Progenitor cell of endocrine pancreas (in vitro differentiated cells): ENCODE measurements at places on chromosomes 5 and 9. TPM values are rescaled to one million over a fixed set of nuclear protein-coding genes. Genes with fewer than 3 reads are reported as not detected.

- DNase-seq = no peak
These were observed 161.4 kb downstream of the PAX5 start for GRCh38 chr9:36872641-36873040.

C5orf34 gene
- total RNA-seq = 4.8 and 4.9 TPM in 2 replicates

GRCh38 chr5:95781101-95781583 lies 41.4 kb downstream of the GLRX start:
- DNase-seq = peak; percentile 57

DNA sequence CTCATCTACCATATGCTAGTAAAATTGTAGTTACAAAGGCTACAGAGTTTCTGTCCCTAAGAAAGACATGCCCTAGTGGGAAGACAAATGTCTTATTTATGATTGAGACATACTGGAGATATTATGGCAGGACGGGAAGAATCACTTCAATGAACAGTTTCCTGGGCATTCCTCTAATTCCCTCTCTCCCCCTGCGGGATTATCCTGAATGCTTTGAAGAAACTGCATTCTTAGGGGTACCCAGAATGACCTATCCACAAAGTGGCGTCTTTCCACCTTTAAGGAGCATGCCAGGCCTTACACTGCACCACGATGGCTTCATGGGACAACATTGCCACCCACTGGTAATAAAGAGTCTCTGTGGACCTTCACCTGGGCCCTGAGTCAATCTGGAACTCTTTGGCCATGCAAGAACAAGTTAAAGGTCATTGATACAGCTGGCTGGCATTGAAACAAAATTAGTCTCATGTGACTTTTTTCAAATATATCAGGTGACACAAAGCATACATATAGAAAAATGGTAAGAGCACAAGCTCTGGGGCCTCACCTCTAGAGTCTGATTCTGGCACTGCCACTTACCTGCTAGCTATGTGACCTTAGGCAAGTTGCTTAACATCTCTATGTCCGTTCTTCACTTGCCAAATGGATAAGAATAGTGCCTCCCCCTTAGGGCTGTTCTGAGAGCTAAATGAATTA lies 32.0 kb downstream of the ANKRD55 start:
- DNase-seq = peak; percentile 33

- DNase-seq = no peak
These were observed 380.7 kb downstream of the MRPS30 start for GRCh38 chr5:45189481-45189880.

GRCh38 chr5:91652678-91653077 lies 269.6 kb upstream of the ARRDC3 start:
- DNase-seq = no peak

PLPP7 gene
- total RNA-seq = 3.6 TPM in 2 replicates

- no peak for DNase-seq
These were observed 95.7 kb downstream of the LHFPL2 start for GRCh38 chr5:78552729-78553342.

DNA sequence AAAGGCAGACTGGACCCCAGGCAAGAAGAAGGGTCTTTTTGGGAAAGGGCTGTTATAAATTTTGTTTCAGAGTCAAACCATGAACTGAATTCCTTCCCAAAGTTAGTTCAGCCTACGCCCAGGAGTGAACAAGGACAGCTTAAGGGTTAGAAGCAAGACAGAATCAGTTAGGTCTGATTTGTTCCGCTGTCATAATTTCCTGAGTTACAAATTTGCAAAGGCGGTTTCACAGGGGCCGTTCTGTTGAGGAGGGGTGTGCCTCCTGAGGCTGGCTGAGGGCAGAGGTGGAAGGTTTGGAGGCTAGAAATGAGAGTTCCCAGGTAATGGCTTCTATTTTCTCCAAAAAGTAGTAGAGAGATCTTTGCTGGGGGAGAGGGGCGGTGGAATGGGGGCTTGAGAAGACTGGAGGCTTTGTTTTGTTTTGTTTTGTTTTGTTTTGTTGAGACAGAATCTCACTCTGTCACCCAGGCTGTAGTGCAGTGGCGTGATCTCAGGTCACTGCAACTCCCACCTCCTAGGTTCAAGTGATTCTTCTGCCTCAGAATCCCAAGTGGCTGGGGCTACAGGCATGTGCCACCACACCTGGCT lies 4.1 kb upstream of the CERCAM start:
- DNase-seq = no peak

- DNase-seq = no peak
These were observed 233.7 kb upstream of the ADRA1B start for GRCh38 chr5:159682623-159683022.

DNA sequence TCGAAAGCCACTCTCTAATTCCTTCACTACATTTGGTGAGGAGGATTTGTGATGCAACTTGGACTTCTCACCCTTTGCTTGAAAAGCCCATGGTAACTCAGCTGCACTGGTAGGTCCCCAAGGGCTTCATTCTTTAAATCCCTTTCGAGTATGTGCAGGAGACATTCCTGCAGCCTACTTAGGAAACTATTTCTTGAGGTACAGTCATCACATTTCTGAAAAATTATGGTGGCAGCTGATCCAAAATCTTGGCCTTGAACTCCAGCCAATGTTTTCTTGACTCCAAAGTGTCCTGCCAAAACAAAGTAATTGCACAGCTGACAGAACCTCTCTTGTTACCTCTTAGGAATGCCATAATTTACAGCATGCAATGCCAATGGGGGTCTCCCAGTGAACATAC lies 99.7 kb downstream of the NPR3 start:
- no peak for DNase-seq

GRCh38 chr9:111481885-111482636 lies 2.1 kb downstream of the ECPAS start:
- DNase-seq = no peak

RETREG1 gene
- 7.4 and 8.0 TPM in 2 replicates for total RNA-seq

DNA sequence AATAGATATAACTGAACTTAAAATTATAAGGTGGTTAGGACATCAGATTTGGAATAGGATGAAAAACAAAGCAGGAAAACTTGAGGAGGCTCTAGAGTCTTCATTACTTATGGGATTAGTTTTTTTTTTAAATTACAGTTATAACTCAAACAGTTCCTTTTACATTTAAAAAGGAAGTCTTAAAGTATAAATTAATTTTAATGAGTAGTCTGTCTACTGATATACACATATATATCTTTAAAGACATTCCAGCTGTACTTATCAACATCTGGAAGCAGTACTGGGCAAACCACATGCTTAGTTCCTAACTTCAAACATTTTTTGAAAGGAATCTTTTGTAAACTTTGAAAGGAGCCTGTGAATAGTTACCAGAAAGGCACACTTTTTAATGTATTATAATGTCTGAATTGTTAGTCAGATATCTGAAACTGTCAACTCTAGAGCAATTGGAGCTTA lies 6.0 kb downstream of the ACTBL2 start:
- DNase-seq = no peak

- no peak for DNase-seq
These were observed 97.6 kb upstream of the LHFPL2 start for GRCh38 chr5:78746021-78746770.

GRCh38 chr5:78610163-78610583 lies 38.4 kb downstream of the LHFPL2 start:
- DNase-seq = no peak

CCDC69 gene
- 3.6 and 4.6 TPM in 2 replicates for total RNA-seq

DNA sequence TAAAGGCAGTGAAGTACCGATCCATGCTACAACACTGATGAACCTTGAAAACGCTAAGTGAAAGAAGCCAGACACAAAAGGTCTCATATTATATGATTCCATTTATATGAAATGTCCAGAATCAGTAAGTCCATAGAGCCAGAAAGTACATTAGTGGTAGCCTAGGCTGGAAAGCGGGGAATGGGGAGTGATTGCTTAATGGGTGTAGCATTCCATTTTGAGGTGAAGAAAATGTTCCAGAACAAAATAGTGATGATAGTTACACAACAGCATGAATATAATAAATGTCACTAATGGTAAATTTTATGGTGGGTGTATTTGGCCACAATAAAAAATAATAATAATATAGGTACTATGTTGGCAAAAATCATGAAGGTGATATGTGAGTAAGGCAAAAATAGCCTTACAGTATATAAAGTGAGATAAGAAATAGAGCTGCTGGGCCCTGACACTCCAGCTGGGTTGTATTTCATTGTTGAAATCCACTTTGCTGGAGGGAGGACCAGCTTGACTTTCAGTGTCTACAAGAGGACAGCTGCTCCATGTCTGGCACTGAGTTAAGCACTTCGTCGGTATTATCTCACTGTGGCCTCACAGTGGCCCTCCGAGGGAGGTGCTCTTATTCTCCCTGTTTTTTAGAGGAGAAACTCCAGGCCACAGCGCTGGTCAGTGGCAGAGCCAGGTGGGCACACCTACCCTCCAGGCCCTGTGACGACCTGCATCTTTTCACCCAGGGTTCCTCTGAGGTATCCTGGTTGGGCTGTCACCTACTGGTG lies 22.4 kb upstream of the ANGPTL2 start:
- no peak for DNase-seq

BNIP1 gene
- 6.1 and 6.6 TPM in 2 replicates for total RNA-seq

GRCh38 chr5:39369123-39369815 lies 5.0 kb upstream of the C9 start:
- no peak for DNase-seq

GRCh38 chr5:143200781-143201398 lies 202.6 kb downstream of the NR3C1 start:
- no peak for DNase-seq

GRCh38 chr5:53779541-53779981 lies 219.1 kb downstream of the NDUFS4 start:
- no peak for DNase-seq

MARCOL gene
- not detected in 2 replicates for total RNA-seq

DNA sequence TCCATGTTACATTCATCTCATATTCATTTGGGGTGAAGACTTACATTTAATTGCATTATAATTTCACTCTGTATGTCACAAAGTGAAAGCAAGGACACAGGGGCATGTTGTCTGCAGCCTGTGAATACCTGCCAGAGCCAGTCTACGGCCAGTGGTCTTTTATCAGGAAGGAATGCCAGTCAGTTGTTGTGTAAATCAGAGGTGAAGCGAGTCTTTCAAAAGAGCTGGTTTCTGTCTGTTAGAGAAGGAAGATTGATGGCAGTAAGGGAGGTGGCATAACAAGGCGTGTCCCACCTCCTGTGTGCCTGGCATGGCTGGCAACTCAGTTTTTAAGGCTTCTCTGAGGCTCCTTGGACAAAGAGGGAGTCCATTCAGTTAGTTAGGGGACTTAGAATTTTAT lies 18.1 kb upstream of the SYK start:
- no peak for DNase-seq

DNA sequence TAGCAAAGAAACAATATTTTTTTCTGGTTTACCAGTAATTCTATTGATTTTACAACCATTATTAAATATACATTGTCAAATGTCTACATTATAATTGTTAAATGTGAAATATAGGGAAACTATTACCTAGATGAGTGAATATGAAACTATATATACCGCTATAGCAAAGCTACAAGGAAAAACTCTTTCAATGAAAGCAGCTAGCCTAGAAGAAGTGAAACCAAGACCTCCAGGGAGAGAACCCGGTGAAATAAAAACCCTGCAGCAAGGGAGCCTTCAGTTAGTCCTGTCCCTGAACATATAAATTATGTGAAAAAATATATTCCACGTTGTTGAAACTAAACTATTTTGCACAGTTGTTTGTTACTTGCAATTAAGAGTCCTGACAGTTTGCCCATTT lies 913.1 kb downstream of the EFNA5 start:
- no peak for DNase-seq

RPP25L gene
- total RNA-seq = 29.3 and 30.5 TPM in 2 replicates

GRCh38 chr5:61600123-61600444 lies 268.0 kb downstream of the ZSWIM6 start:
- no peak for DNase-seq

DNA sequence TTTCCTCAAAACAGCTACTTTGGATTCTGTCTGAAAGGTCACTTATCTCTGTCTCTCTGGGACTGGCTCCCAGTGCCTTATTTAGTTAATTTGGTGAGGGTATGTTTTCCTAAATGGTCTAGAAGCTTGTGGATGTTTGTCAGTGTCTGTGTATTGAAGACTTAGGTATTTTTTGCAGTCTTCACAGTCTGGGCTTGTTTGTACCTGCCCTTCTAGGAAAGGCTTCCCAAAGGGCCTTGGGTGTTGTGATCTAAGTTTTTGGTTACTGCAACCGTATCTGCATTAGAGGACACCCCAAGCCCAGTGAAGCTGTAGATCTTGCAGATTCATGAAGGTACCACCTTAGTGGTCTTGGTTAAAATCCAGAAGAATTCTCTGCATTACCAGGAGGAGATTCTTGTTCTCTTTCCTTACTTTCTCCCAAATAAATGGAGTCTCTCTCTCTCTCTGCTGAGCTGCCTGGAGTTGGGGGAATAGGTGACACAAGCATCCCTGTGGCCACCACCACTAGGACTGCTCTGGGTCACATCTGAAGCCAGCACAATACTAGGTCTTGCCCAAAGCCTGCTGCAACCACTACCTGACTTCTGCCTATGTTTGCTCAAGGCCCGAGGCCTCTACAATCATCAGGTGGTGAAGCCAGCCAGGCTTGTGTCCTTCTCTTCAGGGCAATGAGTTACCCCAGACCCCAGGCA lies 17.8 kb upstream of the CCNB1 start:
- no peak for DNase-seq

C1QTNF2 gene
- 0.11 and 0.14 TPM in 2 replicates for total RNA-seq

ERGIC1 gene
- total RNA-seq = 150 and 158 TPM in 2 replicates

- no peak for DNase-seq
These were observed 87.6 kb downstream of the FBXO38 start for GRCh38 chr5:148471379-148471778.

DNA sequence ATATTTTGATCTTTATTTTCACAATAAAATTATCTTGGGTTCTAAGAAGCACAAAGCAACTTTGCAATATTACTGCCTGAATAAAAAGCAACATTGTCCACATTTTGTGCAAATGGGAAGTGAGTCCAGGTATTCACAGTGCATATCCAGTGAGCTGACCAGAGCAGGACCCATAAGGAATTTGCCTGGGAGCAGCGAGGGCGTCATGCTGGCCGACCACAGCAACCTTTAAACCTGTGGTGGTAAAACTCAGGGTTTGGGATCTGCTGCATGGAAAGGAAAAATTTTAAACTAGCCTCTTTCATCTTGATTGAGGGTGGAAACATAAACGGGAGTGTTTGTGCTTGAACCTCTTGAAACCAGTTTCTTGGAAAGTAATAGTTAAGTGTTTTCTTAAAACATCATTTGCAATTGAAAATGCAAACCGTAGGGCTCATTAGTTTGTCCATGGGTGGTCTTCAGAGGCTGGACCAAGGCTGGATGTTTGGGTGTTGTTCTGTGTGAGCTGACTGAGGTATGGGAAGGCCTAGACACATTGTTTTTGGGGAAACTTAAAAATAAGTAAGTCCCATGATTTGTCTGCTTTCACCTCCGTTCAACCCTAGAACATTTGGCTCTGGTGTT lies 85.0 kb upstream of the ANKH start:
- DNase-seq = no peak

G3BP1 gene
- total RNA-seq = 220 and 226 TPM in 2 replicates

- no peak for DNase-seq
These were observed 68.8 kb downstream of the SLC44A1 start for GRCh38 chr9:105313238-105313637.

DNA sequence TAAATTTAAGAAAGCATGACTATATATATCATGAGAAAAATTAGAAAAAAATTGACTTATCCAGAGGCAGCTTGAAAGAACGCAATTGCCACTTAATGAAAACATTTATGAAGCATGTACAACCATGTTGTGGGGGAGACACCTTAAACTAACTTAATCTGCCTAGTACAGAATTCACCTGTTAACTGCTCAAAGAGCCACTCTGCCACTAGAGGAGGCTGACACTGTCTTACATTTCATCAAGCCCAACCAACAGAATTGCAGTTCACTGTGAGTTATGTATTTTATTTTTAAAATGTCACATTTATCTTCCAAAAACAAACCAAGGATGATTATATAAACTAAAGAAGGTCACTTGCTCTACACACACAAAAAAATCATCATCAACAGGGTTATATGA lies 252.9 kb downstream of the MLLT3 start:
- DNase-seq = no peak

RFX3 gene
- 53.9 and 57.2 TPM in 2 replicates for total RNA-seq
